ENCODE measurements at places on chromosomes 7 and 10.

- DNase-seq, result no peak
Observed at GRCh38 chr10:126432507-126432906, 44.2 kb upstream of the ADAM12 start.

DNA sequence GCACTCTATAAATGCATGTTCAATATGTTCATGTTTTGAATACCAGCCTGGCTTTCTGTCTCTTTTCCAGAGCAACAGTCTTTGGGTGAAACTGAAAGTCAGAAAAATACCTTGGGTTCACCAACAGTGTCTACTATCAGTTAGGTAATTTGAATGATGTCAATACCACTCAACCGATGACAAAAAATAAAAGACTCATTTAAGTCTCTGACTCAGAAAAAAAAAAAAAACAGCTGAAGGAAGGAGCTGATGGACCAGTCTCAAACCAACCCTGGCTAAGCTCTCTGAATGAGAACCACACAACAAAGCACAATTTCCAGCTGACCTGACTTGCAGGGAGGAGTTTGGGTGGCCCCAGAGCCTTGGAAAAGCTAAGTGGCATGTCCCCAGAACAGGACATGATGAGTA lies 42.5 kb downstream of the ABLIM1 start:
- DNase-seq, result no peak

DNA sequence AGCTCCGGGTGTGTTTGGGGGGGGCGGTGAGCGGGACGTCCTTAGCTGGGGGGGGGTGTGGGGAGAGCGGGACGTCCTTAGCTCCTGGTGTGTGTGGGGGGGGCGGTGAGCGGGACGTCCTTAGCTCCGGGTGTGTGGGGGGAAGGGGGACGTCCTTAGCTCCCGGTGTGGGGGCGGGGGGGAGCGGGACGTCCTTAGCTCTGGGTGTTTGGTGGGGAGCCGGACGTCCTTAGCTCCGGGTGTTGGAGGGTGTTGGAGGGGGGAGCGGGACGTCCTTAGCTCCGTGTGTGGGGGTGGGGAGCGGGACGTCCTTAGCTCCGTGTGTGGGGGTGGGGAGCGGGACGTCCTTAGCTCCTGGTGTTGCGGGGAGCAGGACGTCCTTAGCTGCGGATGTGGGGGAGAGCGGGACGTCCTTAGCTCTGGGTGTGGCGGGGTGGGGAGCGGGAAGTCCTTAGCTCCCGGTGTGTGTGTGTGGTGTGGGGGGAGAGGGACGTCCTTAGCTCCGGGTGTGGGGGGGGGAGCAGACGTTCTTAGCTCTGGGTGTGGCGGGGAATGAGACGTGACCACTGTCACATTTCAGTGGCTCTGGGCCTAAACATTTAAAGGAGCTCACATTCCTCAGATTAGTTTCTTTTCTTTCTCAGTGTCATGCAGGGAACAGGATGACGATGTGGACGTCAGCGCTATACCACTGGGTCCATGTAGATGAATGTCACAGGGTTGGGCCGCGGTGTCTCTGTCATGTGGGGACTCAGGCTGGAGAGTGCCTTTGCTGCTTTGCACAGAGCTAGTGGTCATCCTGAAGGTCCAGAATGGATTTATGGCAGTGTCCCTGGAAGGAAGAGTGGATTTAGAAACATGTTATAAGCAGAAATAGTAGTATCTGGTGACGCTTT lies 7.5 kb downstream of the DYNC2I1 start:
- DNase-seq, result peak; percentile 55

- no peak for DNase-seq
Observed at GRCh38 chr10:35172146-35172545, 45.5 kb downstream of the CREM start.

DNA sequence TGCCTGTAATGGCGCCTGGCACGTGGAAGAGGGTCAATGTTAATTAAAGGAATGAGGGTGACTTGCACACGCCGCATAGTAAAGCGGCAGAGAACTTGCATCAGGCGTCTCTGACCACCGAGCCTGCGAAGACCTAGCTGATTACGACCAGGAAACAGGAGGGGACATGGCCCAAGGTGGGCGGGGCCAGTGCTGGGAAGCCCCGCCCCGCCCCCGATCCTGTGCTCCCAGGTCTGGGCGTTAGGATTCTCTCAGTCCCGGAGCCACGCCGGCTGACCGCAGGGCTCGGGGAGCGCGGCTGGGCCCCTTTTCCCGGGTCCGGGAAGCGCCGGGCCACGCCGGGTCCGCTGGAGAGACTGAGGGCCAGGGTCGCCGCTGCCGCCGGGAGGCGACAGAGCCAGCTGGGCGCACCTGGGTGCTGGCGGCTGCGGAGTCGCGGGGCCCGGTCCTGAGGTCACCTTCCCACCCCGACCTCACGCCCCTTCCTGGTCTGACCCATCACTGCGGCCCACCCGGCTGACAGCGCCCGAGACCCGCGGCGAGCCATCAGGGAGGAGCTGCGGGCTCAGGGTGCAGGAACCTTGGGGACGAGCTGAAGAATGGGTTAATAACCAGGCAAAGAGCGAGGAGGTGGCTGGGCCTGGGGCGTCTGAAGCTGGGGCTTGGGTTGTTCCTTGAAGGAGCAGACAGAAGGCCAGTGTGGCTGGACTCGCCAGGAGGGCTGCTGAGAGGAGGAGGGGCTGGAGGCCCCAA lies 23.0 kb upstream of the GRID1 start:
- DNase-seq, result no peak

GRCh38 chr10:29857843-29858701 lies 201.3 kb downstream of the JCAD start:
- peak; percentile 48 for DNase-seq

DNA sequence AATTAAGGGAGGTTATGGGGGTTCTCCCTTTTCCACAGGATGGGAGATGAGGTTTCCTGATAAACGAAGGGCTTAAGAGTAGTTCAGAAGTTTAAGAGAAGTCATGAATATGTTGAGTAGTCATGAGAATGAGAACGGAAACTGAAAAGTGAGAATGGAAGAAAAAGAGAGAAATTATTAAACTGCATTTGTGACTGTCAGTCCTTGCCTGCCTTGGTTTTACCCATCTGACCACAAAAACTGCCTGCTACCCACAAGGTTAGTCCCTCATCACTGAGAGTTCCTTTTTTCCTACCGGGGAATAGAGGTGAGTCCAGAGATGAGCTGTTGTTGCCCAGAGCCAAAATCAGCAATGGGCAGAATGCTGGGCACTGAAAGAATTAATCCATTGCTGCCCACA lies 174.1 kb upstream of the BET1 start:
- DNase-seq, result no peak

GRCh38 chr7:67608806-67609205 lies 612.2 kb downstream of the TYW1 start:
- no peak for DNase-seq

GRCh38 chr7:32273297-32273696 lies 203.1 kb upstream of the PDE1C start:
- DNase-seq, result no peak

- no peak for DNase-seq
Observed at GRCh38 chr10:125093974-125094705, 66.2 kb downstream of the CTBP2 start.

DNA sequence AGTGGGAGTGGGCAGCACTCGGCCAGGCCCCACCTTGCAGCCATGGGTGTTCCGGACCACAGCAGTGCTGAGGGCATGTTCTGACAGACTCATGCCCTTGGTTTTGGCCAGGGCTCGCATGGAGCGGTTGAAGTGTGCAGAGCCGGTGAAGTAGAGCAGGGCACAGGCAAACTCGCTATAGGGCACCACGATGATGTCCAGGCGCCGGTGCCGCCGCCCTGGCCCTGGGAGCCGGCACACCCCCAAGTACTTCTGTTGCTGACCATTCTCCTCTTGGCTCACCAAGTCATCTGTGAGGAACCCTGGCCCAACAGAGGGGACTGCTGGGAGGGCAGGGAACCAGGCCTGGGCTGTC lies 8.6 kb downstream of the POLL start:
- DNase-seq, result no peak

GRCh38 chr10:119677904-119678755 lies 26.9 kb downstream of the BAG3 start:
- no peak for DNase-seq

DNA sequence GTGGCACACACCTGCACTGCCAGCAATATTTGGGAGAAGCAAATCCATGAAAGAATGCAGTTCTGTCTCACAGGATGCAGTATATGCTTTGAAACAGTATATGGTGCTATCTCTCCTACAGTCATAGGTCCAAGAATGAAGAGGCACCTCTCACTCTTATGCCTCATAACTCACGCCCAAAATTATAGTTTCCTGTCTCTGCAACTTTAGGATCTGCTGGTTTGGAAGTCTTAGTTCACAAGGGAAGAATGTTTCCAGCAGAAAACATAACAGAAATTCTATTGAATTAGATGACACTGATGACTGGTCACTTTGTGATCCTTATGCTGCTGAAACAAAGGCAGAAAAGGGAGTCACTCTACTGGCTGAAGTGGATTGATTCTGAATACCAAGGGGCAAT lies 5.7 kb downstream of the C10orf67 start:
- no peak for DNase-seq

DNA sequence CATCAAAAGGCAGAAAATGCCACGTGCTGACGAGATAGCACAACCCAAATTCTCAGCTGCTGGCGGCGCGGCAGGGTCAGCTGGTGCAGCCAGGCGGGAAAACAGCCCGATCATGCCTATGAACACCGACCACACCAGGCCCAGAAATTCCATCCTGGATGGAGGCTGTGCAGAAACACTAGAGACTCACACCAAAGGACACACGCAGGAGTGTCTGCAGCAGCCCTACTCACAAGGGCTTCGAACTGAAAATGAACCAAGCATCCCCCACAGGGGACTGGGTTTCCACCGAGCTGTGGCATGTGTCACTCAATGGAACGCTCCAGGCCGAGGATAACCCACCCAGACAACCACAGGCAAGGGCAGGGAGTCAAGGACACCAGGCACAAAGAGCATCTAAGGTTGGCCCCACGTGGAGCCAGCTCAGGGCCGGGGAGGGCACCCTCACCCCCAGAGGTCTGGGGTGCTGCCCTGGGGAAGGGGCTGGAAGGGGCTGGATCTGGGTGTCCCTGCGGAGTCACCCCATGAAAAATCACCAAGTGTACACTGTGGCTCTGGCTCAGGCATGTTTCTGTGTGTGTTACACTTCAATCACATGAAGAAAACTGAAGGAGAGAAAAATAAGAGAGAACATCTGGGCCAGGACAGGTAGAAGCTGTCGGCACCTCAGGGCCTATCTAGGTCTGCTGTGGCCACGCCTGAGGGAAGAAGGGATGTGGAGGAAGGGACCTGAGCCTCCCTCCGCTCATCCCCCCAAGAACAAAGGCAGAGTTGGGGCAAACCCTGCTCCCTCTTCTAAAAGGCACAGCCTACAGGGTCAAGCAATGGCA lies 33.0 kb downstream of the RASGEF1A start:
- DNase-seq, result no peak

- DNase-seq, result no peak
Observed at GRCh38 chr10:71216363-71216695, 4.0 kb downstream of the UNC5B start.

DNA sequence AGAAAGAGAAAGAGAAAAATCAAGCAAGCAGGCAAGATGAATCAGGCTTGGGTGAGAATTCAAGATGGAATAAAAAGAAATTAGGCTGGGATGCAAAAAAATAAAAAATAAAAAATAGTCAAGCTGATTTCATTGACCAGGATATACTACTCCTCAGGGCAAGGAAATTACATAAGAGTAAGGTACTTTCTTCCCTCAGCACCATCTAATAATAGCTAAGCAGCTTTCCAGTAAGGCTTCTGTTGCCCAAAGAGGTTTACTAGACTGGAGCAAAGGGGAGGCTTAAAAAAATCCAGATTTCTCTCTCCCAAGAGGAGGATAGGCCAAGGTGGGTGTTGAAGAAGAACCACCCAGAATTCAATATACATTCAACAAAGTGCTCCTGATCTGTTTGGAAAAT lies 93.6 kb downstream of the NEURL1 start:
- no peak for DNase-seq

DNA sequence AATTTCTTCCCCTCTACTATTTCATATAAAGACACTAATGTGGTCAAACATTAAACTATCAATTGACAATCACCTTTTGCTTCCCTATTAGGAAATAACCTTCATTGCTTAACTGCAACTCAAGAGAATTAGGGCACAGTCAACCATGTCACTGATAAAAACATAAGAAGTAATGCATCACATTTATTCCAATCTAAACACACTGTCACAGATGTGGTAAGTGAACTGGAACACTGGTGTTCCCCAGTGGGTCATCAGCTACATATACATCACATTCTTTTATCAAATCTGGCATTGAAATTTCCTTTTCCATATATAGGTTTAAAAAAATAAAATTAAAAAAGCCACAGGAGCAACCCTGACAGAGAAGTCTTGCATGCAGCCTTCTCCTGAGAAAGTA lies 3.7 kb downstream of the TRIL start:
- no peak for DNase-seq

DNA sequence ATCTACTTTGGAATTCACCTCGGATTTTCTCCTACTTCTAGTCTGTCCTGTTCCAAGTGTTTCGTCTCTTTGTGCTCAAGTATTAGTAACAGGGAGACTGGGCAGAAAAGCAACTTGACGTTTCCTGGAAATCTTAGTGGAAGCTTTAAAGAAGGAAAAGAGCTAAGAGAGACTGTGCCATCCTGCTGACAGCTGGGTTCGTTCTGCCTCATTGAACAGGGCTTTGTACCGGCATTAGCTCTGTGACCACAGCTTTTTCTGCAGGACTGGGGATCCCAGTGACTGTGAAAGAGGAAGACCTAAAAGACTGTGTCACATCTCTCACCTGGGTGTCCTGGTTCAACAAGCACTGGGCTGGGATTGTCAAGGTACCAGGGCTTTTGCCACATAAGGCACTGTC lies 70.8 kb upstream of the CDCA7L start:
- no peak for DNase-seq

DNA sequence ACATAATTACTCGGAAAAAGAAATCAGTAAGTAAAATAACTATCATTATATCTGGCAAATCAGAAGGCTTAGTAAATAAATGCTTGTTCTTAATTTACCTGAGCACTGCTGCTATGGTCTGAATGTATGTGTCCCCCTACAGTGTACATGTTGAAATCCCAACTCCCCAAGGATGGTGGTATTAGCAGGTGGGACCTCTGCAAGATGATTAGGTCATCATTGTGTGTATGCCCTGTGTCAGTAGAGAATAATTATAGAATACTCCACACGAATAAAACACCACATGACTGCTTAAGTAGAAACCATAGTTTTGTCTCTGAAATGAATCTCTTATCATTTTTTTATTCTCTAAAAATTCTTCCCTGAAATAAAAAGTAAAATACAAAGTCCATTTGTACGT lies 101.6 kb downstream of the RNF133 start:
- no peak for DNase-seq

DNA sequence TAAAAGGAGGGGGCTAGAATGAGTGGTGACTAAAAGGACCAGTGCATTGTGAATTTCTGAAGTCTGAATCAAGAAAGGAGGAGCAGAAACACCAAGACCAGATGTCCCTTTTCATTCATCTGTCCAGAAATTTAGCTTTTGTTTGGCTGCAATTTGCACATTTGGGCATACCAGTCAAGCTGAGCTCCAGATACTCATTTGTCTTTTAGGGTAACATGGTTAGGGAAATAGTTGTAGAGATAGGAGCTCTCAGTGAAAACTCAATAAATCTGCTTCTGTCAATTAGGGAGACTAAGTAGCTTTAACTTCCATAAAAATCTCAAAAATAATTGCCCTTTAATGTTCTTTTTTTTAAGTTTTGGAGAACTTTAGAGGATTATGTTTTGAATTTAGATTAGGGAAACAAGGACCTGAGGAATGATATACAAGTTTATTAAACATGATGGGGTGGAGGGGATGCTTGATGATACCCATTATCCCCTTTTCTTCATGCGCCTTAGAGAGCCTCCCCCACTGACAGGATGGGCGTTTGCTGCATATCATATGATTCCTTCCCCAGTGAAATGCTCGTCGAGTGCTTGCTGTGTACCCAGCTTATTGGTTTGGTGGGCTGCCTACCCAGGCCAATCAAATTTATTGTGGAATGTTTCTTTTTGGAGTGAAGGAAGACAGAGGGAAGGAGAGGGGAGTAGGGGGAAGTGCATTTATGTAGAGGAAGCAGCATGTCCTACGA lies 50.7 kb upstream of the RPA3 start:
- DNase-seq, result no peak
